ENCODE measurements at places on chromosomes 12 and 14.

- no peak for DNase-seq
Observed at GRCh38 chr14:106528717-106529116, 1002.3 kb downstream of the TMEM121 start.

- no peak for DNase-seq
Observed at GRCh38 chr12:105223352-105223845, 12.6 kb downstream of the APPL2 start.

GRCh38 chr12:104686196-104686595 lies 229.4 kb downstream of the CHST11 start:
- no peak for DNase-seq

- no peak for DNase-seq
Observed at GRCh38 chr12:54005531-54005852, 3.3 kb upstream of the HOXC8 start.

- no peak for DNase-seq
Observed at GRCh38 chr12:24945845-24946244, 3.1 kb downstream of the BCAT1 start.

GRCh38 chr12:48690990-48691389 lies 9.0 kb upstream of the KANSL2 start:
- DNase-seq = no peak

- no peak for DNase-seq
Observed at GRCh38 chr12:5220835-5221234, 177.2 kb downstream of the KCNA5 start.

GRCh38 chr12:101968770-101969169 lies 91.4 kb downstream of the DRAM1 start:
- DNase-seq = no peak

DNA sequence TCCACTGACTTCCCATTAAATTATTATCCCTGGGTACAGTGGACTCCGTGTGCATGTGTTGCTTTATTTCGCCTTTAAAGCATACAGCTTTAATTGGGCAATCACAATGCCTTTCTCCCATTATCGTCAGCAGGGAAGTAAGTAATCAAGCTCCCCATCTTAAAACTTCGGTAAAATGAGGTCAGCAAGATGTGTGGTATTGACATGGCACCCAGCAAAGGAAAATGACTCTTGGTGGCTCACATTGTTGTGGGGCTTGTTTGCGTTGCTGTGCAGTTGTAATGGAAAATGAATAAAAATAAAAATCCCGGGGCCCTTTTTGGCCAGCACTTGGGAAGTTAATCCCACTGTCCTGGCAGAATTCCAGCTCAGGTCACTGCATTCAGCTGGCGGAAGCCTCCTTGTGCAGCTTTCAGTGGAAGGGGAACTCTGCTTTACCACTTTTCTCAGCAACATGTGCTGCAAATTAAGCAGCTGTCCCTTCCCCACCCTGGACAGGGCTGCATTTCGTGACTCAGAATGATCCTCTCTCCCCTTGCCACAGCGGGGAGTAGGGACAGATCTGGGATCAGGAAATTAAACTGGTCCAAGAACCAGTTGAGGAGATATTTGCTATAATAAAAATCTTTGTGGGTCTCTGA lies 13.9 kb upstream of the ATP2A2 start:
- DNase-seq = no peak

DNA sequence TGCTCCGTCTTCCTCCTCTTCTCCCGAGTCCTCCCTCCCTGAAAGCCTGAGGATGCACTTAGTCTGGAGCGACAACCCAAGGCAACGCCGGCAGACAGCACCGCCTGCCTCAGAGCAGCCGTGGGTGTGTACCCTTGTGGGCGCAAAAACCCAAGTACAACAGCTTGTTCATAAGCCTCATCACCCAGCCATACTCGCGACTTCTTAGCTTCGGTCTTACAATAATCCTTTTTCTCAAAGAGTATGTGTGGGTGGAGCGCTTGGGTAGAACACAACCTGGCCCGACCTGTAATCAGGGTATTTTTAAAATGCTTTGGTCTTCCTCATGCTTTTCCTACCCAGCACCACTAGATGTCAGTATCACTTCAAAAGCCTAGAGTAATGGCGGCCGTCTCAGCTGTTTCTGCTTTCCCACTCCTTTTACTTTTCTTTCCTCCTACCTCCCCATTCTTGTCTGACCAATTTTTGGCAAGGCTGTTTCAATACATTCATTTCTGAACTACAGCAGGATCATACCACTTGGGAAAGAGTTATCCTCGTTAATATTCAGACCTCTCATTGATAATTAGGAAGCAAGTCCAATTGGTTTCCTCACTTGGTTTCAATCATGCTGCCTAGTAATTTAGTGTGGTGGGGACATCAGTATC lies 198.9 kb downstream of the EPS8 start:
- no peak for DNase-seq

- no peak for DNase-seq
Observed at GRCh38 chr12:5756338-5756842, 188.7 kb downstream of the ANO2 start.

DNA sequence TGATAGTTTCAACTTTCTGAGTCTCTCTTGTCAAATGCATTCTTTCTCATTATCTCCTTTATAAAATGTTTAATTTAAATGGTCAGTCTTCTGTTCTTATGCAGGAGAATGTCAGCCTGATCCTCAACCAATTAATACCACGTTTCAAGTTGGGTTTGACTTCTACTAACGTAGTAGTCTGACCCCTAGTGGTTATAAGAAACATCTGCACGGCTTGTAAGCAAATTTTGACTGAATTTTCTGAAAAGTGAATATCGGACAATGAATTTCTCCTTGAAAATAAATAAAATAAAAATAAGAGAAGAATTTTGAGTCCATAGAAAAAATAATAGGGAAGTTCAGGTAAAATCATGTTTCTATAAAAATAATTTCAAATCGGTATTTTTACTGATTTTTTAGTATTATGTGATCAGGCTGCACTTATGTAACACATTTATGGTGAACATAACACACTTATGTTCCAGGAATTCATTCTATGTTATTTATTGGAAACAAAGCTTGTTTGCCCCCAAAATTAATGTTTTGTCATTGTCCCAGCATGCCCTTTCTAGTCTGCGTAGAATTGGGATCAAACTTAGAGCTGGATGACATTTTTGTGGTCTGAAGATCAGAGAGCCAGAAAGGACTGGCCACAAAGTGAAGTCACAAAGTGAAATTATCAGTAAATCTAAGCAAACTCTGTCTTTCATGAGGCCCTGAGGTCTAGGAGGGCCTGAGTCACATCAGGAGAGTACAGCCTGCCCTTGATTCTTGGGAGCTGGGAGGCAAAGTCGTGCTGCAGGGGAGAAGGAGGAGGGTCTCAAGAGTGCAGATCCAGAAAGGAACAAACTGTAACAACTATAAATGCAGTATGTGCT lies 101.2 kb upstream of the STXBP6 start:
- DNase-seq = no peak

DNA sequence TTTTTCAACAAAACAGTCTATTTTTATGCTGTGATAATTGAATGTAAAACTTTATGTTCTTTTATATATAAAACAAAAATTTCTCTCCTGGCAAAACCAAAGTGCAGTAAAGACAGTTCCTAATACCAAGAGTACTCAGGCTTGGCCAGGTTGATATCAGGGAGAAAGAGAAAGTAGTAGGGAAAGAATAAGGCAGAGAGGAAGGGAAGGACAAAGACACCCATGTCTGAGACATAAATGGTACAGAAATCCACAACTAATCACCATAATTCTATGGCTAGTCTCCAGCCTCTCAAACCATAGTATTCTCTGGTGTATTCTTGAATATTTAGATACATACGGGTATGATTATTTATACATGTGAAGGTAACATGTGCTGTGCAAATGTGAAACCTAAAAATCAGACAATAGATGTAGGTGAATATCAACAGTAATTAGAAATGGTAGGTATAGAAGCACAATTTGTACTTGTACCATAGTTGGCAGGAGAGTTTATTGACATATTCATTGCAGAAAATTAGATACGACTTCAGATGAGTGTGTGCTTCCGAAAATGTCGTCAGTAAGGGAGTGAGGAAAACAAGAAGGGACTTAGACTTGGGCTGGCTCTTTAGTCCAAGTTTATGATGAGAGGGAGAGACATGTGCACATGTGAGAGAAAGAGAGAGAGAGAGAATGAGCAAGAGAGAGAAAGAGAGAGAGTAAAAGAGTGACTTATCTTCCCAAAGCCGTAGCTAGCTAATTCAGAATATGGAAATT lies 230.8 kb upstream of the NPAS3 start:
- DNase-seq = no peak

GRCh38 chr12:89949457-89950195 lies 241.0 kb upstream of the ATP2B1 start:
- DNase-seq = no peak

DNA sequence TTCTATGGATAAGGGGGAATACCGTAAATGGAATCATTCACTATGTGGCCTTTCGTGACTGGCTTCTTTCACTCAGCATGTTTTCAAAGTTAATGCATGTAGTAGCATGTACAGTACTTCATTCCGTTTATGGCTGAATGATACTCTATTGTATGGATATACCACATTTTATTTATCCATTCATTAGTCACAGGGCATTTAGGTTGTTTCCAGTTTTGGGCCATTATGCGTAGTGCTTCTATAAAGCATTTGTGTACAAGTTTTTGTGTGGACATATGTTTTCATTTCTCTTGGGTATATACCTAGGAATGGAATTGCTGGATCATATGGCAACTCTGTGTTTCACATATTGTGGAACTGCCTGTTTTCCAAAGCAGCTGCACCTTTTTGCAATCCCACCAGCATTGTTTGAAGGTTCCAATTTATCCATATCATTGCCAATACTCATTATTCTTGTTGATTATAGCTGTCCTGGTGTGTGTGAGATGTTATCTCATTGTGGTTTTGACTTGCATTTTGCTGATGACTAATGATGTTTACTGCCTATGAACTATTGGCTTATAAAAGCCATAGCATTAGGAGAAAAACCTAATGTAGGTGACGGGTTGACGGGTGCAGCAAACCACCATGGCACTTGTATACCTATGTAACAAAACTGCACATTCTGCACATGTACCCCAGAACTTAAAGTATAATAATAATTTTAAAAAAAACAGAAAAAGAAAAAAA lies 45.5 kb downstream of the ATF7IP start:
- no peak for DNase-seq

DNA sequence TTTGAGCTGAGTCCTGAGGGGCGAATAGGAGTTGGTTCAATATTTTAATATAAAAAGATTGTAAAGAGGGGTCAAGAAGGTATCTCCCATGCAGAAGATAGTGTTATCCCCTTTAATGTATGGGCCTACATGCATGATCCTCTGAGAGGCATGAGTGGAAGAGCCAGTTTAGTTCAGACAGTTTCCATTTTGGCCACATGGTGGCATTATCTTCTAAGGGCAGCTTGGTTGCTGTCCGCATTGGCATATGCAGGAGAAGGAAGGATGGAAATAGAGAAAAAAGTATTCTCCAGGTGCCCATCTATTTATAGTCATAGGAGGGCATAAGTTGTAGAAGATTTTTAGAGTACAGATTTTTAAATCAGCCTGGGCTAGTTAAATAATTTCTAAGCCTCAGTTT lies 5.4 kb downstream of the SAMD4A start:
- no peak for DNase-seq

GRCh38 chr12:122403831-122404230 lies 18.6 kb downstream of the CLIP1 start:
- DNase-seq = no peak

DNA sequence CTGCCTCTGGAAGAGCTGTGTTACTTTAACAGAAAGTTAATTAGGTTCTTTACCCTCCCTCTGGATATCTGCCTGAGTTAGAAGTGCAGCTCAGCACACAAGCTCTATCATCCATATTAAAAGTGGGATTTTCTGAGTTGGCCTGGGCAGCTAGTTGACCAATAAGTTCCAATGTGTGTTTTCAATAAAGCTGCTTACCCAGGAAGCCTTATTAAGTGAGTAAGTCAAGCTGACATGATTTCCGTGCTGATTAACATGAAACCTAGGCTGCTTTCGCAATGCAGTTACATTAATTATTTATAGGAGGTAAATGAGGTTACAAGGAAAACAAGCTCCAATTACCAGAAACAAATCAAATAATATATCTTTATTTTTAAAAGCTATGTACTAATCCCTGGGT lies 4.8 kb downstream of the NEUROD4 start:
- no peak for DNase-seq

DNA sequence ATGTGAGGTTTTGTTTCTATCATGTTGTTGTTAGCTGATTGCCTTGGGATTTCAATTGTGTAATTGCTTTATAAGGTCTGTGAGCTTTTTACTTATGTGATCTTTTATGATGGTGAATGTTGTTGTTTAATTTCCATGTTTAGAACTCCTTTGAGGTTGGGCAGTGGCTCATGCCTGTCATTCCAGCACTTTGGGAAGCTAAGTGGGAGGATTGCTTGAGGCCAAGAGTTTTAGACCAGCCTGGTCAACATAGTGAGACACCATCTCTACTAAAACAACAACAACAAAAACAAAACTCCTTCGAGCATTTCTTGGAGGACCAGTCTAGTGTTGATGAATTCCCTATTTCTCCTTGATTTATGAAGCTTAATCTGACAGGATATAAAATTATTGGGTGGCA lies 102.1 kb upstream of the PMCH start:
- no peak for DNase-seq

- DNase-seq = no peak
Observed at GRCh38 chr14:64217834-64218233, 76.3 kb downstream of the ESR2 start.

DNA sequence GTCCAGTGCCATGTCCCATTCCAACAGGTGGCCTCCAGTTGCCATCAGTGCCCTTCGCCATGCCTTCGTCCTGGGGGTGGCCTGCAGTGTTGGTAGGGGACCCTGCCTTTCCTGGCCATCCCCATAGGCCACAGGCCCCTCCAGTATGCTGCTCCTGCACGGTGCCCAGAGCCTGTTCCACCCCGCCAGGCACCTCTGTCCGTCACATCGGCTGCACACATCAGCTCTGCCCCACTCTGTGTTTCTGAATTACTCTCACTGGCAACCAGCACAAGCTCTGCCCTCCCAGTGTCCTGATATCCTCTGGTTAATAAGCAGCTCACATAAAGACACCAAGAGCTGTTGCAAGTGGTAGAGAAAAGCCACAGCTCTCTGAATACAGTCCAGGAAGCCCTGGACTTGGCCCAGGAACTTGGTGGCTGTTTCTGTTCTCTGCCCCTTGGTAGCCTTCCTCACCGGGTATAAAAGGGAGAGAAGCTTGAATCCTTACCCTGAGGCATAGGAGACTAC lies 31.3 kb upstream of the ATP2A2 start:
- DNase-seq = no peak

DNA sequence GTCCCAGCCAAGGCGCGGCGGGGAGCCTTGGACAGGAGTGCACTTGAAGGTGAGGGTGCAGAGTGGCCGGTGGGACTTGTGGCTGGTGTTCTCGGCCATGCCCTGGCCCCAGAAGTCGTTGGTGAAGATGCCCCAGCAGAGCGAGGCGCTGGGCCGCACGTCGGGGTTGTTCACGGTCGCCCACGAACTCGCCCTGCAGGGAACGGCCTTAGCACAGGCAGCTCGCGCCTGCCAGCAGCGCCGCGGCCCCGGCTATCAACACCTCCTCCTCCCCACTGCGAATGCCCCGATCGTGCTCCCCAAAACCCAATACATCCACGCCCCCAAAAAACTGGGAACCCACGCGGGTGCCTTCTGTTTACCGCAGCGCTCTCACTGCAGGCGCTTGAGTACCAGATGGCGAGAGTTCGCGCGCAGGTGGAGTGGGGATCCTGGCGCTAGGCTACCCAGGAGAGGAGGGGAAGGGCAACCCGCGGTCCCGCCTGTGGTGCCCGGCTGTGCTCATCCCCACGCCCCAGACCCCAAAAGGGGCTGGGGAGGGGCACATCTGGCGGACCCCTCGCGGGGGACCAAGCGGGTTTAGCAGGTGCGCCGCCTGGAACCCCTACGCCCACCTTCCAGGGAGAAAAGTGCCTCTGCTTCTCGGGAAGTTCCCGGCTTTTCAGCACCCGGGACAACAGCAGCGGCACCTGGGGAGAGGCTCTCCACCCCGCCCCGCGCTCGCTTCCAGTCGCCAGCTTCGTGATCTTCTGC lies 386.3 kb upstream of the TMTC1 start:
- no peak for DNase-seq
